ENCODE measurements at places on chromosomes 6 and 20.
A peak's percentile ranks its signal among the peaks of the same experiment; 100 is the strongest.

- peaks cover 23% of the 10 kb centered on the region for H3K27me3 ChIP-seq
- DNase-seq, result no peak
- no peak overlapping the region for H3K4me3 ChIP-seq
- H3K27ac ChIP-seq, result no peak overlapping the region
These were observed 1.4 kb upstream of the HLA-G start for GRCh38 chr6:29826271-29826670.

DNA sequence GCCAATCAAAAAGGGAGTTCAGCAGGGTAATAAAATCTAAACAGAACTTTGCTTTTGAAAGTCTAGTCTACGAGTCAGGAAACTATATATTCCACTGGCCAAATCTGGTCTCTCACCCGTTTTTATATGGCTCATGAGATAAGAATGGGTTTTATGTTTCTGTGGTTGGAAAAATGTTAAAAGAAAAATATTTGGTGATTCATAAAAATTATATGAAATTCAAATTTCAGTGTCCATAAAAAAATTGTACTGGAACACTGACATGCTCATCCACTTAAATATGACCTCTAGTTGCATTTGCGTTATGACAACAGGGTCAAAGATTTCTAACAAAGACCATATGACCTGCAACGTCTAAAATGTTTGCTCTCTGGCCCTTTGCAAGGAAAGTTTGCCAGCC is 22.3 kb upstream of the LAMP5 start:
- DNase-seq, result no peak
- peaks cover 8% of the 10 kb centered on the region for H3K4me1 ChIP-seq
- no peak overlapping the region for H3K4me3 ChIP-seq
- no peak overlapping the region for H3K27ac ChIP-seq
- no peaks in the 10 kb centered on the region for H3K36me3 ChIP-seq

- H3K4me1 ChIP-seq, result no peaks in the 10 kb centered on the region
- H3K36me3 ChIP-seq, result no peaks in the 10 kb centered on the region
- no peak overlapping the region for H3K27ac ChIP-seq
These were observed 8.1 kb downstream of the CAPN11 start for GRCh38 chr6:44166591-44167184.

DNA sequence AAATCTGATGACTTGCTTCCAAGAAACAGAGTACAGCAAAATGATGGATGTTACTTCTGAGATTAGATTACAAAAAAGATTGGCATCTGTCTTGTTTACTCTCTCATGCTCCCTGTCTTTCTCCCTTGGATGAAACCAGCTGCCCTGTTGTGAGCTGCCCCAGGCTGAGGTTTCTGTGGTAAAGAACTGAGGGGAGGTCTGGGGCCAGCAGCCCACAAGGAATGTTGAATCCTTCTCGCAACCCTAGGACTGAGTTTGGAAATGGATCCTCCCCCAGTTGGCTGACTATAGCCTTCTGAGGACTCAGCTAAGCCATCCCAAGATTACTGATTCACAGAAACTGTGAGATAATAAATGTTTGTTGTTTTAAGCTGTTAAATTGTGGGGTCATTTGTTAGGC is 5.6 kb upstream of the HECA start:
- no peak overlapping the region for H3K4me3 ChIP-seq

GRCh38 chr6:88852775-88853174 is 110.6 kb downstream of the RNGTT start:
- no peak overlapping the region for H3K27ac ChIP-seq
- H3K4me3 ChIP-seq, result no peak overlapping the region
- H3K4me1 ChIP-seq, result no peaks in the 10 kb centered on the region
- H3K27me3 ChIP-seq, result no peaks in the 10 kb centered on the region
- DNase-seq, result no peak

DNA sequence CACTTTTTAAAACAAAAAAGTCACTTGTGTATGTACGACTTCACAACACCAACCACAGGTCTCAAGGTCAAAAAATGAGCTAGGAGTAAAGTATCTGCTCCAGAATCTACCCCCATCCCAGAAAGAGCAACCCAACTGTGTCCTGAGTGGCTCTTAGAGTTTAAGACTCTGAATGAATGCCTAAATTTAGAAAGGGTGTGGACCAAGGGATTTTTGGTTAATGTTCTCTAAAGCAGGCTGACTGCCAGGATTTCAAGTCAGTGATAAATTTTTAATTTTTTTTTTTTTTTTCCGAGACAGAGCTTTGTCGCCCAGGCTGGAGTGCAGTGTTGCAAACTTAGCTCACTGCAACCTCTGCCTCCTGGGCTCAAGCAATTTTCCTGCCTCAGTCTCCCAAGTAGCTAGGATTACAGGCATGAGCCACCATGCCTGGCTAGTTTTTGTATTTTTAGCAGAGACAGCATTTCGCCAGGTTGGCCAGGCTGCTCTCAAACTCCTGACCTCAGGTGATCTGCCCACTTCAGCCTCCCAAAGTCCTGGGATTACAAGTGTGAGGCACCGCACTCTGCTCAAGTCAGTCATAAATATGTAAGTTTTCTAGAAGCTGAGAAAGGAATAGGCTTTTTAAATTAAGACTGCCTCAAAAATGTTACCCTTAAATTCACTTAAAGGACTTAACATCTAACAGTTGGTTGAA is 20.2 kb downstream of the STAU1 start:
- peaks cover 13% of the 10 kb centered on the region for H3K36me3 ChIP-seq
- H3K27me3 ChIP-seq, result no peaks in the 10 kb centered on the region
- no peak overlapping the region for H3K27ac ChIP-seq
- H3K4me1 ChIP-seq, result peaks cover 12% of the 10 kb centered on the region
- no peak overlapping the region for H3K4me3 ChIP-seq

DNA sequence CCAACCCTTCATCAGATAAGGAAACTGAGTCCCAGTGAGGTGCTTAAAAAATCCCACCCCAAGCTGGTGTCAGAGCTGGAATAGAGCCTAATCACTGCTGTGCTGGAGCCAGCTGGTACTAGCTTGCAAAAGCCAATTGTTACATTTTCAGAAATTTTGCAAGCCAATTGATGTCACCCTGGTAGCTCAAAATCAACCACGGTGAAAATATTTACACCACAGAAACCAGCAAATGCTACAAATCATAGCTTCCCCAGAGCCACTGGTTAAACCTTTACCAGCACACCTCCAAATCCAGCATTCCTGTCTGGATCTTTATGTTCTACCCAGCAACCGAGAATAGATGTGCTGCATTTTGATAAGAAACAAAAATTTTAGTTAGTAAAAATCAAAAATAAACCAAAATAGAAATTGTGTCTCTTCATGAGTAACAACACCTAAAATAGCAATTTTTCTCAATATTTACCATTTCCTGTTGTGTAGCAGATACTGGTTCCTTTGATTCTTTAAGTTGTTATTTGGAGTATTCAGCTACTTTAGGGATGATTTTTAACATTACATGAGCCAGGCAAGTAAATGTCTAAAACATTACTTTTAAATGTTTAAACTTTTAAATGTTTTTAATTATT is 7.2 kb upstream of the LCA5 start:
- DNase-seq, result peak; percentile 21
- H3K4me1 ChIP-seq, result peaks cover 48% of the 10 kb centered on the region
- H3K36me3 ChIP-seq, result no peaks in the 10 kb centered on the region
- H3K4me3 ChIP-seq, result no peak overlapping the region
- H3K27ac ChIP-seq, result peak overlapping the region; percentile 87

DNA sequence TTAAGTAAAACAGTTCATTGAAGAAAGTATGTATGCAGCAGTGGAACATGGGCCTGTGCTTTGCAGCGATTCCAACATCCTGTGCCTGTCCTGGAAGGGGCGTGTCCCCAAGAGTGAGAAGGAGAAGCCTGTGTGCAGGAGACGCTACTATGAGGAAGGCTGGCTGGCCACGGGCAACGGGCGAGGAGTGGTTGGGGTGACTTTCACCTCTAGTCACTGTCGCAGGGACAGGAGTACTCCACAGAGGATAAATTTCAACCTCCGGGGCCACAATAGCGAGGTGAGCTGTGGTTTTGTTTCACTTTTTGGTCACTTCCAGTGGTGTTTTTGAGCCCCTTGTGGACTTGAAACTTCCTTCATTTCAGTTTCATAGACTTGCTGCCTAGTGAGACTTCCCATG is 1.7 kb downstream of the TULP4 start:
- peaks cover 11% of the 10 kb centered on the region for H3K36me3 ChIP-seq
- no peaks in the 10 kb centered on the region for H3K27me3 ChIP-seq
- DNase-seq, result no peak
- peaks cover 22% of the 10 kb centered on the region for H3K4me1 ChIP-seq
- H3K27ac ChIP-seq, result no peak overlapping the region

- H3K36me3 ChIP-seq, result no peaks in the 10 kb centered on the region
- no peak for DNase-seq
- H3K27me3 ChIP-seq, result no peaks in the 10 kb centered on the region
- no peaks in the 10 kb centered on the region for H3K4me1 ChIP-seq
- H3K4me3 ChIP-seq, result no peak overlapping the region
These were observed 18.7 kb downstream of the SRXN1 start for GRCh38 chr20:634148-634925.

GRCh38 chr6:150251566-150252186 is 108.8 kb downstream of the PPP1R14C start:
- H3K27me3 ChIP-seq, result no peaks in the 10 kb centered on the region
- H3K4me1 ChIP-seq, result peaks cover 6% of the 10 kb centered on the region
- no peak for DNase-seq

DNA sequence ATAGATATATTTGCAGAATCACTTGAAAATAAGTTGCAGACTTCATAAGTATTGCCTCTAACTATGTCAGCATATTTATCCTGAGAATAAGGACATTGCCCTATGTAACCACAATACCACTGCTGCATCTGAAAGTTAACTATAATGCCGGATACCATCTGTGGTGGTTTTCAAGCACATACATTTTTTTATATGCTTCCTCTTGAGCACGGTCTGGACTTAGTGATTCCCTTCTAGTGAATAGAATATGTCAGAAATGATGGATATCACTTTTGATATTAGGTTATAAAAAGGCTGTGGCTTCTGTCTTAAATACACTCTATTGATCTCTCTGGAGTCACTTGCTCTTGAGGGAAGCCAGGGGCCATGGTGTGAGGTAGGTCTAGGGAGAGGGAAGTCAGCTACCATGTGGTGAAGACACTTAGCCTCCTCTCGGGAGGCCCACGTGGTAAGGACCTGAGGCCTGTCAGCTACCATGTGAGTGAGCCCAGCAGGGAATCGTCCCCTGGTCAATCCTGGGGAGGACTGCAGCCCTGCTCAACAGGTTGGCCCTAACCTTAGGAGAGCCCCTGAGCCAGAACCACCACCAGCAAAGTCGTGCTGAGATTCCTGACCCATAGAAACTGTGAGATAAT is 57.5 kb downstream of the CCDC170 start:
- H3K27me3 ChIP-seq, result no peaks in the 10 kb centered on the region
- H3K27ac ChIP-seq, result no peak overlapping the region
- no peaks in the 10 kb centered on the region for H3K4me1 ChIP-seq

GRCh38 chr6:72761761-72762160 is 139.9 kb downstream of the KCNQ5 start:
- H3K27ac ChIP-seq, result no peak overlapping the region
- no peaks in the 10 kb centered on the region for H3K36me3 ChIP-seq
- no peak overlapping the region for H3K4me3 ChIP-seq
- H3K4me1 ChIP-seq, result peaks cover 21% of the 10 kb centered on the region
- no peak for DNase-seq
- H3K27me3 ChIP-seq, result no peaks in the 10 kb centered on the region

DNA sequence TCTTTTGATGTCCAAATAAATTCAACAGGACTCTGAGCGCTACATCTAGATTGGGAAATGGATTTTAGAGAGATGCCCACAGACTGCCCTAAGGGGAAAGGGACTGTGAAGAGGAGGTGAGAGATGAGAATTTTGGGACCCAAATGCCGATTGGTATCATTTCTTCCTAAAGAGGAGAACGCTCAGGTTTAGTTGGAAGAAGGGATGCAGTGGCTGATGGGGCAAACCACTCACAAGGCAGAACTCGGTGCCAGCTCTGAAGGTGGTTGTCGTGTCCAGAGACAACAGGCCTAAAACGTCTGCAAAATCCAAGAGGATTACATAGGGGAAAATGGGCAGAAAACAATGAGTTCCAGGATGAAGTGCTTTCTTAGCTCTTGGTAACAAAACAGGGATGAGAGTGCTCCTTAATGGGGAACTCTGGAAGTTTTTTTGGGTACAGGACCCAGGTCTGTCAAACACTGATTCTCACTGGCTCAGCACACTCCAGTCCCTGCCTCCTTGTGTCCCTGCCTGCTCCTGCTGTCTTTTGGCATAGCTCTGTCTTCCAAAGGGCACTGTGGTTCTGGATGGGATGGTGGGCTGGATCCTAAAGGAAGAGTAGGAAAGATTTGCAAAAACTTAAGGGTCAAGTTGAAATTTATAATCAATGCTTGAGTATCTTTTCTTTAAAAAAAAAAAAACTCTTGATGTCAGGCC is 29.0 kb downstream of the NEDD9 start:
- DNase-seq, result no peak
- no peaks in the 10 kb centered on the region for H3K27me3 ChIP-seq
- H3K4me3 ChIP-seq, result no peak overlapping the region
- H3K36me3 ChIP-seq, result no peaks in the 10 kb centered on the region

DNA sequence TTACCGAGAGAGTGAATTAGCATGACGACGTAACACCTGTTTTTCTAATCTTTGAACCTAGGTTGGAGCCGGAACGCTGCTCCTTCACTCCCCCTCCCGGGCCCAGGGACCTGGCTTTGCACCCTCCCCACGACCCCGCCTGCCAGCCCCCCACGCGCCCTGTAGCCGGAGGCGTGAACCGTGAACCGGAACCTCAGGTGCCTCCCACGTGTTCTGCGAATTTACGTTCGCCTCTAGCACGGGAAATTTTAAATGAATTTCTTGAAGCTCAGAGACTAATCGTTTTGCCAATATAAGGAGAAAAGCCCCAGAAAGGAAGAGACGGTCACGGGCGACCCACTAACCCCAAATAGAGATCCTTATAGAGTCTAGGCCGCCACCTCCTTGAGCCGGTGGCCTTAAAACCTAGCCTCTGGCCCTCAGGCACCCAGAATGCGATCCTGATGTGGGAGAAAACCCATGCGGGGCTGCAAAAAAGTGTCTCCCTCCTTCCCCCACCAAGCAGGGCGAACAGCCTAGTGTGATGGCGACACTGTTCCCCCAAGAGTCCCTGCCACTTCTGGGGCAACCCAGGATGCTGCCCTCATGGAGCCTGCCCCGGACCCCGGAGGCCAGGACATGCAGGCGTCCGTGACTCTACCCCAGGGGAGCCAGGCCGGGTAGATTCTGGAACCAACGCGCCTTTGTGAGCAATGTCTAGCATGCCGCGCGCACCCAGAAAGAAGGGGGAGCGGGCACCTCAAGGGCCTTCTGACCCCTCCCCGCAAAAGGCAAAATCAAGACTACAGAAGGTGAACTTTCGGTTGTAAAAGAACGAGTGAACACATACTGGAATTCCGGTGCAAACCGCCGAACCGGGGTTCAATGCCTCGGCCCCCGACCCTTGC is 2.7 kb upstream of the SIM1 start:
- H3K27me3 ChIP-seq, result peaks cover 25% of the 10 kb centered on the region
- no peak overlapping the region for H3K27ac ChIP-seq
- no peak for DNase-seq
- H3K36me3 ChIP-seq, result no peaks in the 10 kb centered on the region
- H3K4me3 ChIP-seq, result no peak overlapping the region

- no peaks in the 10 kb centered on the region for H3K27me3 ChIP-seq
- H3K27ac ChIP-seq, result no peak overlapping the region
- no peak overlapping the region for H3K4me3 ChIP-seq
- no peaks in the 10 kb centered on the region for H3K4me1 ChIP-seq
These were observed 345.9 kb downstream of the ARHGAP18 start for GRCh38 chr6:129364037-129364436.

GRCh38 chr20:57047281-57048026 is 219.0 kb downstream of the BMP7 start:
- H3K27me3 ChIP-seq, result peaks cover 18% of the 10 kb centered on the region
- no peak overlapping the region for H3K27ac ChIP-seq
- H3K4me3 ChIP-seq, result no peak overlapping the region
- no peaks in the 10 kb centered on the region for H3K36me3 ChIP-seq
- no peak for DNase-seq

Measured in A673 (cell line).